PC-9 (cell line): ENCODE measurements at places on chromosomes 1 and 21. TPM values are rescaled to one million over a fixed set of nuclear protein-coding genes. Genes with fewer than 3 reads are reported as not detected.

Gene CD247
- not detected in 2 replicates for total RNA-seq

- no peak for DNase-seq
Measured at GRCh38 chr1:89489047-89489729, 35.4 kb upstream of the LRRC8B start.

GRCh38 chr1:161481624-161482392, 23.4 kb upstream of the FCGR2A start:
- DNase-seq: no peak

Gene GSTM5
- not detected in 2 replicates for total RNA-seq

- no peak for DNase-seq
Measured at GRCh38 chr1:33460947-33461629, 11.4 kb upstream of the ZSCAN20 start.

Gene FALEC
- total RNA-seq: 0.94 and 2.1 TPM in 2 replicates

Gene GCLM
- total RNA-seq: 270 and 272 TPM in 2 replicates

- DNase-seq: peak; percentile 61
Measured at GRCh38 chr1:161367684-161368400, at the start of gene CFAP126. TSS of gene CFAP126 (minus strand) at chr1:161367876. CDS start at chr1:161367868, 8 bp downstream.
